Right lung (tissue), 10 donors: ENCODE measurements at places on chromosomes 6 and 20. TPM values are rescaled to one million over a fixed set of nuclear protein-coding genes. Genes with fewer than 3 reads are reported as not detected.

DNA sequence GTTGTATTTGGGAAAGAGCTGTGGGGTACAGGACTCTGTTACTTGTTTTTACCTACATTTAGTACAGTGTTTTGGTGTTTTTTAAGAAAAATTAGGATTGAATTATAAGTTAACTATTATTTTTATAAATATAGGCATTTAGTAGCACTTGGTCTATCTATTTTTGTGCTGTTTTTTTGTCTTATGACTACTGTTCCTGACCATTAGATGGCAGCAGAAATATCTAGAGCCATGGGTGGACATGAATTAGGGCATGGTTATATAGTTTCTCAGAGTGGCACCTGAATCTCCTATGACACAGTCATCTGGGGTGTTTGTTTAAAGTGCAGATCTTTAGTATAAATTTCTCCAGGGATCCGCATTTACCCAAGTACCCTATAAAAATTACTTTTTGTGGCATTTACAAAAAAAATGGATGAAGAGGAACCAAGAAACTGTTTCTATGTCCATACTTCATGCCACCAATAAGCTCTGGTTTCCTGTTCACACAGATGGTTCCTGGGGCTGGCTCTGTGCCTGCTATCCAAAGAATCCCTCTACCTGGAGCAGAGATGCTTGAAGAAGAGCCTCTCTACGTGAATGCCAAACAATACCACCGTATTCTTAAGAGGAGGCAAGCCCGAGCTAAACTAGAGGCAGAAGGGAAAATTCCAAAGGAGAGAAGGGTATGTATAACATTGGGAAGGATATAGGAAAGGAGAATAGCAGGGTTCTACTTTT, 19.8 kb downstream of the NFYA start:
- no peak for DNase-seq

GRCh38 chr6:31972709-31973350, 892 bp upstream of the DXO start:
- no peak for DNase-seq

GRCh38 chr6:66772800-66773199, 1065.8 kb upstream of the EYS start:
- no peak for DNase-seq

- no peak for DNase-seq
Observed at GRCh38 chr20:8627340-8628004, 441.4 kb upstream of the PLCB4 start.

DNA sequence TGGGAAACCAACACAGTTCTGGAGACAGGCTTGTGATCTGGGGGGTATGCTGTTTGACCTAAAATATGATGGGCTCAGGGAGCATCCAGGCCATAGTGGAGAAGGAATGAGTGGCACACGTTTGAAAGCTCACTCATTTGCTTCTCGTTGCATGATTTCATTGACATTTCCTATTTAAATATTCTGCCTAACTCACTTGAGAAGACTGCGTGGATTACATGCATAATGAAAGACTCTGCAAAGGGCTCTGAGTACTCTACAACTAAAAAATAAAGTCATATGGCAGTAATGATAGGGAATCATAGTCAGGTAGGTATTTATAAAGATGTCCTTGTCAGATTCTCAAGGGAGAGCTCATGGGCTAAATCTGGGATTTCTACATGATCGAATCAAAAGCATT, 117.9 kb downstream of the LAMP5 start:
- no peak for DNase-seq

DNA sequence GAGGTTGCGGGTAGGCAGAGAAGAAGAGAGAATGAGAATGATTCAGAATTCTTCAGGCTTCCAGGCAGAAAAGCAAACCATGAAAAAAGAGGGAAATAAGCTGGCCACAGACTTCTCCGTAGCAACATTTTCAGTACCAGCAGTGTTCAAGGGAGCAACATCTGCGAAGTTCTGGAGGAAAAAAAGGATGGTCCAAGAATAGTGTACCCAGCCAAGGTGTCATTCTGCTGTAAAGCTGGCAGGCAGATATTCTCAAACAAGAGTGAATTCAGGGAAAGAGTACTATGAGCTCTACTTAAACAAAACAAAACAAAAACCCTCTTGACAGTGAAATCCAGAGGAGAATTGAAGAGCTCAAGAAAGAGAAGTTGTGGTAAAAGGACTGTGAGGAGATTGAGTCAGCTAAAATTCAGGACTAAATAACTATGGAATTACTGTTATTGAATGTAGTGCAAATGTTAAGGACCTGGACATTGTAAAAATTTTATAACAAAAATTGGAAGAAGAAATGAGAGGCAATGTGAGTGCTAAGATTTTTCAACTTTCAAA, 86.5 kb downstream of the ATRN start:
- no peak for DNase-seq

SCAF8 gene
- polyA plus RNA-seq, result 53.2 TPM

MTO1 gene
- polyA plus RNA-seq, result 34.6 TPM

ECT2L gene
- polyA plus RNA-seq, result 3.3 TPM

ARFGAP1 gene
- polyA plus RNA-seq, result 68.4 TPM
